ENCODE measurements at places on chromosomes 4 and X.

- no peak for DNase-seq
These were observed 108.9 kb downstream of the CDS1 start for GRCh38 chr4:84691800-84692199.

DNA sequence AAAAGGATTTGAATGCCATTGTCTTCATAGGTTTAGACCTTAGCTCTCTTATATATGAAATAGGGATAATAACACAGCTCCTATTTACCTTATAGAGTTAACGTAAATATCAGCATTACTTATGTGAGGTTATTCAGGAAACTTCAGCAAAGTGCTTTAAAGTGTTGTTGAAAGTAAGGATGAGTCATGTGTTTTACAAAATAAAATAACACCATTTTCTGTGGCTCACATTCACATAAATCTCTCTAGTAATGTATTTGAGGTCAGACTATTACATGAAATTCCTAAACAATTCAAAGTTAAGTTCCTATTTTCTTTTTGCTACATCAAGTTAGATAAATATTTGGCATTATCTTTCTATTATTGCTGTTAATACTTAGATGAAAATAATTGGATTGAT, 2.9 kb downstream of the GNRHR start:
- DNase-seq, result no peak

GRCh38 chr4:42080306-42080705, 72.1 kb downstream of the BEND4 start:
- DNase-seq, result no peak

DNA sequence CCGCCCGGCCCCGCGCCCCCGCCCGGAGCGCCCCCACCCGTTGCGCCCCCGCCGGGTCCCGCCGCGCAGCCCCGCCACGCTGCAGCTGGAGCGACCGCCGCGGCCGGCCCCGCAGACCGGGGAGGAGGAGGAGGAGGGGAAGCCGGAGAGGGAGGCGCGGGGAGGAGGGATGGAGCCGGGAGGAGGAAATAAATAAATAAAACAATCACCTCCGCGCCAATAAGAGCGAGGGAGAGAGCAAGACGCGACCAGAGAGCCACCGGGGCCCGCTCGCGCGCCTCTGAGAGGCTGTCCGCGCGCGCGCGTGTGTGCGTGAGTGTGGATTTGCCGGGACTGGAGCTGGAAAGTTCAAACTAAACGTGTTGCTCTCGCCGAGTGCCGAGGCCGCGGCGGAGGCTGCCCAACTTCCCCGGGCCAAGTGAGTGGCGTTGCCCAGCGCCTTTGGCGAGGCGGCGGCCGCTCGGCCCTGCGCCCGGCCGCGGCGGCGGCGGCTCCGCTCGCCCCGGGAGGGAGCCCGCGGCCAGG, 2184.4 kb upstream of the TENM3 start:
- peak; percentile 36 for DNase-seq

GRCh38 chrX:47854474-47854873, 17.8 kb downstream of the ZNF81 start:
- DNase-seq, result no peak

GRCh38 chrX:19639056-19639455, 123.7 kb upstream of the MAP3K15 start:
- no peak for DNase-seq

DNA sequence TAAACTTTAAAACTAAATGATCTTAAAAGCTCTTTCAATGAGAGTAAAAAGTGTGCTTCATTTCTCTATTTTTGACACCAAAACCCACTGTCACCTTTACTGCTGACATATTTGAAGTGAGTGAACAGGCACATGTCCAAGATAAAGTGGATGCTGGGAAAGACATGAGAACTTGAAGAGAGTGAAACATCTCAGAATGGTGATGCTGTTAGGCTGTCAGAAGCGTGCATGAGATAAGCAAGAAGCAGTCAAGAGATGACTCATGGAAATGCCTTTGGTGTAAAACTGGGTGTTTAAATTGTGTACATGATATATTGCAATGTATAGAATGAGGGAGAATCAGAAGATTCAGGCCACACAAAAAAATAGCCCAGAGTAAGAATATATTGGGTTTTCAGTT, 21.8 kb upstream of the GBA3 start:
- DNase-seq, result no peak

- DNase-seq, result no peak
These were observed 56.7 kb upstream of the ATOH1 start for GRCh38 chr4:93771640-93772411.

DNA sequence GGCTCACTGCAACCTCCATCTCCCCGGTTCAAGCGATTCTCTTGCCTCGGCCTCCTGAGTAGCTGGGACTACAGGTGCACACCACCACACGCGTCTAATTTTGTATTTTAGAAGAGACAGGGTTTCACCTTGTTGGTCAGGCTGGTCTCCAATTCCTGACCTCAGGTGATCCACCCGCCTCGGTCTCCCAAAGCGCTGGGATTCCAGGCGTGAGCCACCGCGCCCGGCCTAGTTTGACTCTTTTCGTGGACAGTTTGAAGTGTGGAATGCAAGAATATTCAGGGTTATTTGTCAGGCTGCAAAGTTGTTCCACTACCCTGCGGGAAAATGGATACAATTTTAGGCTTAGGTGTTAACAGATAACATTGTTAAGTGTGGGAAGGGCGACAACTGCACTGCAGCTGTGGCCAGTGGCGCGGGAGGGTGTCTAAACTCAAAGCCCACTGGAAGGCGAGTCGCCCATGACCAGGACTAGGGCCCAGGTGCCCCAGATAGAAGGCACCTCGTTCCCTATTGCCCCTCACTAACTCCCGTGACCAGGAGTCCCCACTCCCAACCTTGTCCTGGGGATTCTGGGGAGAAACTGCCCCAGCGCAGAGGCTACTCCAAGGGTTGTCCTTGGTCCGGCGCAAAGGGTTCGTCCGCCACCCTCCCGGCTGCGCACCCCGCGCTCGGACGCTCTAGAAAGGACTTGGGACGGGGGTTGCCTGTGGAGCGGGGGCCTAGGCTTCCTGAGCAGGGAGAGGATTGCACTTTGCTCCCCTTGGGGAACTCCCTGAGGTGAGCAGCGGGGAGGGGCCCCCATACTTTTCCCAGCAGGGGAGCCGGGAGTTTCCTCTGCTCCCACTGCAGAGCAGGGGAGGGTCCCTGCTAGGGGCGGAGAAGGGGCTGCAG, 1.1 kb upstream of the CD99 start:
- no peak for DNase-seq

DNA sequence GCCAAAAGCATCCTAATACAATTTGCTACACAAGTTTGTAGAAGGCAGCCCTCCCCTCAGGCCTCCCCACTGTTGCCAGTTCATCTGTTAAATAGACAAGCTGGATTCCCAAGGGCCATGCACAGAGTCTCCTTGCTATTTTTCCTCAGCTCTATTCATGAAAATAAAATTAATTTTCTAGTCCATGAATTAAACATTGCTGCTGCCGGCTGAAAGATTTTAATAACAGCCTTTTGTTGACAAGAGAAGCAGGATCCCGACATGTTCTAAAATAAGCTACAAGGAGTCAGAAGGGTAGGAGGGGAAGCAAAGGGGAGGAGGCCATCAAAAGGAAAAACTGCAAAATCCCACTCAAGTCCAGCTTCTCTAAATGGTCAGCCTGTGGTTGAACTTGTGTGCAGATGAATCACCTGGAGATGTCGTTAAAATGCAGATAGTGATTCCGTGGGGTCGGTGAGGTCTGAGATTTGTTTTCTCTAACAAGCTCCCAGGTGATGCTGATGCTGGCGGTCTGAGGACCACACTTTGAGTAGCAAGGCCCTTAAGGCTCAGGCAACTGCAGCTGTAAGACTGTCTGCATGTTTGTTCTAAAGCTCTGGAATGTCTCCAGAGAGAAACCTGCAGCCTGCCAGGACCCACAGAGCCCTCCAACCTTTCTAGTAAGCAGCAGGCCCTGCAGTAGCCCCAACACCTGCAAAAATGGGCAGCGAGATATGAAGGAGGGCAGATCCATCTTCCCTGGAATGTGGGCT, 9.4 kb downstream of the SCD5 start:
- no peak for DNase-seq

GRCh38 chr4:69489856-69490255, 5.8 kb downstream of the UGT2B4 start:
- DNase-seq, result no peak

DNA sequence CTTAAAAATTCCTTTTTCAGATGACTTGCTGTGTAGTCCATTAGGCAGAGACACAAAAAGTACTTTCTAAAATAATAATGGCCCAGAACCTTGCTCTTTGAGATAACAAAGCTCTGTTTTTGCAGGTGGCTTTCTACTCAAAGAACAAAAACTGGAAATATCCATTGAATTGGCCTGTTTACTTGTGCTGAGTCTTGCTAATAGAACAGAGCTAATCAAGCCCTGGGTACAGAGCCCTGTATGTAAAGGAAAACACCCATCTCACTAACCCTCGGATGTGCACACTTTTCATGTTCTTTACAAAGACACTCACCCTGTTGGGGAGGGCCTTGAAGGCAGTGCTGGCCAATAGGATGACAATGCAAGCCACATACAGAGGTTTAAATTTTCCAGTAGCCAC, 27.0 kb upstream of the LNX1 start:
- no peak for DNase-seq

- DNase-seq, result no peak
These were observed 136.8 kb downstream of the SLC7A11 start for GRCh38 chr4:138105331-138105730.

GRCh38 chrX:71095981-71096759, 519 bp downstream of the FOXO4 start:
- DNase-seq, result no peak

GRCh38 chr4:43766648-43767047, 682.0 kb downstream of the KCTD8 start:
- no peak for DNase-seq

DNA sequence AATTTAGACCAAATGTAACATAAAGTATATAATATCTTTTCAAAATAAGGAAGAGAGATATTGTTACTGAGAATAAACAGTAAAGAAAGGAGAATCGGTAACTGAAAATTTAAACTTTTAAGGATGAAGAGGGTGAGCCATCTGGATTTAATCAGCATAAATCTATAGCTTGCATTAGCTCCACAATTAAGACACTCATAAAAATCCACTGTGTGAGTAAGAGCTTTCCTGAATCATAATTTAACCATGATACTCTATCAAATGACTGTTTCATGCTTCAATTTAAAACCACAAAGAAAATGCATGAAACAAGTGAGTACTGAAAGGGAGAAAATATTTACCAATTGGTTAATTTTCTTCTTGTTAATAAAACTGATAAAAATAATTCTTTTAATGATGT, 951.5 kb upstream of the SLIT2 start:
- DNase-seq, result peak; percentile 4

DNA sequence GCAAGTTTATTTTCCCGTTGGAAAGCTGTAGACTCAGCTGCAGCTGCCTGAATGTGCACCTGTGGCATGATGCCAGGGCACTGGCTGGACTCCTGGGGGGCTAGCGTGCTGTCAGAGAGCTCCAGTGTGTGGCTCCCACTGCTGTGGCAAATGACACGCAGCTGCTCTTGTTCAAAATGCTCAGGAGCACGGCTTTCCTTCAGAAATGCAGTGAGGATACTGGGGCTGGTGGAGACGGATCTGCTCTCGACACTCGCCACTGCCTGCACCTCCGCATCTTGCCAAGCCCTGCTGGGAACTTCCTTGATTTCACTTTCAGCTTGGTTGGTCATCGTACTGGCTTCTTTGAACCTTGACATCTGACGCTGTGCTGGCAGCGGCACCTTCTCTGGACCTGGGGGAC, 58.7 kb downstream of the GPRIN3 start:
- no peak for DNase-seq

DNA sequence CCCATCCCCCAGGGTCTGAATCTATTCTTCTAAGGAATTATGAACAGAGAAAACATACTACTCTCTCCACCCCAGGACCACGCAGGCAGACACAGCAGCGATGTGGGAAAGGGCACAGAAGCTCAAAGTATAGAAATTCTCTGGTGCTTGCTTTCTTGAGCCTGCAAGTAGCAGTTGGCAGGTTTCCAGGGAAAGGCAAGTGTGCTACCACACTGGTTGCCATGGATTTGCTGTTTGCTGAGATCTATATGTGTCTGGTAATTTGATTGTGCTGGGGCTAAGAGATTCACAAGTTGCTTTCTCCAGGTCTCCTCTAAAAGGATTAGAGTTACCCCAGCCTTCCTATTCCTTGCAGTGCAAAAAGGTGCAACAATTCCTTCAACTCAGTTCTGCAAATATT, 83.1 kb downstream of the GUCY2F start:
- no peak for DNase-seq

DNA sequence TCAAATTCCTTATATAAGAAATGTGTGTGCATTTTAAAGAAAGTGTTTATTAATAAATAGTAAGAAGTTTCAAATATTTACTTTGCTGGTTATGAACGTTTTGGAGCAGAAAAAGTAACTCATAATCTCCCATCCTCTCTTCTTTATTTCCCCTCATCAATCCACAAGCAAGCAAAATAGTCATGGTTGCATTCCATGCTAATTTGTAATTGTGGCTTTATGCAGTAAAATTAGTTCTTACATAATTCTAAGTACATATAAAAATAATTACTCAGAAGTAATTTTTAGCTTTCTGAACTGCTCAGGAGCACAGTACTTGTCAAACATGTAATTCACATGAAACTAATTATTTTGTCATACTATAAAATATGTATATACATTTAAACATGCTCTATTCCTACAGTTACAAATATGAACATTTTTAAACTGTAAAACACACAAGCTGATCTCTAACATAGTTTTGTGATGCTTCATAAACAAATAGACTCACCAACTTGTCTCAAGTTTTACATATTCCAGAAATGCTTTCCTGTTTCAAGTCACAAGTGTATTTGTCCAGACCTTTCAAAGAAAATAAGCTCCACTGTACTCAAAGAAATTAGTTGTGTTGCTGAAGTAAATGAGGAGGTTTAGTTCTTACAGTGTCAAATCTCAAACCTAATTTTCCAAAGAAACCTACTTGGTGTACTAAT, 218.9 kb downstream of the PABPC4L start:
- DNase-seq, result peak; percentile 3

GRCh38 chr4:36823199-36823967, 421.2 kb upstream of the NWD2 start:
- no peak for DNase-seq

GRCh38 chr4:37068580-37068979, 176.0 kb upstream of the NWD2 start:
- no peak for DNase-seq

DNA sequence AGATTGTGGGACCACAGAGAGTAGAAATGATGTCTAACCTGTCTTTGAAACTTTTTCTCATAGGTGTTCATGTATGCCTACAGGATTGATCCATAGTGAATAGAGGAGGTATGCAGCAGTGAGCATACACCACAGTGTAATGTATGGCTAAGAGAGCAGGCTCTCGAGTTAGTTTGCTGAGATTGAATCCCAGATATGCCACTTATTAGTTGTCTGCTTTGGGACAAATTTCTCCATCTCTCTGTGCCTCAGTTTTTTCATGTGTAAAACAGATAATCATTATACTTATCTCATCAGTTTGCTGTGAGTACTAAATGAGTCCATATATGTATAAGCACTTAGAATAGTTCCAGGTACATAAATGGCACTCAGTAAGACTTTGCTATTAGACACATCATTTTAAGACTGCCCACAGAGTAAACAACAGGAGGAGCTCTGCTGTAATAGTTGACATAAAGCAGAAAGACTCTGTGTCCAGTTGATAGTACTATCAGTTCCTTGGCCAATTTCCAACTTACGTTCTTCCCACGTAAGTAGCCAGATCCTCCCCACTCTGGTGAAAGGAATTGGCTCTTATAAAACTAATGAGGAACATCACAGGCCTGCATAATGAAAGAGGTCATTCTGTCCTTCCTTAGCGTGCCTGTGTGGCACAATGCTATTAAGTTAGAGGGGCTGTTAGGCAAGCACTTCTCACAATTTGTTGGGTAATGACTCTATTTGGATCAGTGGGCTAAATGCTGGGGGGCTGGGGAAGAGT, 20.7 kb upstream of the RNF150 start:
- DNase-seq, result no peak

- DNase-seq, result peak; percentile 13
These were observed 37.2 kb downstream of the GUCY1B1 start for GRCh38 chr4:155795991-155796390.
